HS-5 (cell line): ENCODE measurements at places on chromosomes 2 and 18.

GRCh38 chr2:226828191-226828590 is 7.7 kb upstream of the RHBDD1 start:
- DNase-seq, result peak; percentile 45

DNA sequence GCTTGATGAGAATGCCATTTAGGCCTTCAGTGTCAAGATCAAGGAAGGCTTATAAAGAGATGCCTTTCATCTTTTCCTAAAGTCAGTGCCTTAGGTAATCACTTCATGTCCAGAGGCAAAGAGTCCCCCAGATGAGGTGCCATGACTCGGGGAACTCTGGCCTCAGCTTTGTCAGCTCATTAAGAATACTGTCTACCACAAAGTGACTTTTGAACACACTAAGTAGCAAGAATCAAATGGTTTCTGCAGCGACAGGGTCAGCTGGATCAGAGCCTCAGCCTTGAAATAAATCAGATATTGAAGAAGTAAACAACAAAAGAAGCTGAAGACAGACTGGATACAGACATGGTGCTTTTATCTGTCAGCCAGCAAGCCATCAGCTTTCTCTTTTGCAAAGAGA is 120.1 kb upstream of the SLC39A10 start:
- DNase-seq, result no peak

- DNase-seq, result no peak
Observed at GRCh38 chr2:232483311-232483922, 4.2 kb downstream of the ECEL1 start.

- no peak for DNase-seq
Observed at GRCh38 chr2:151757861-151758260, 23.6 kb upstream of the NEB start.

GRCh38 chr2:20069756-20070155 is 18.3 kb upstream of the LAPTM4A start:
- DNase-seq, result no peak

GRCh38 chr18:59267503-59268126 is 5.6 kb downstream of the RAX start:
- DNase-seq, result no peak
